MG63 (cell line): ENCODE measurements at places on chromosomes 3 and 15.

GRCh38 chr3:79651536-79652065 is 116.2 kb downstream of the ROBO1 start:
- DNase-seq: no peak

DNA sequence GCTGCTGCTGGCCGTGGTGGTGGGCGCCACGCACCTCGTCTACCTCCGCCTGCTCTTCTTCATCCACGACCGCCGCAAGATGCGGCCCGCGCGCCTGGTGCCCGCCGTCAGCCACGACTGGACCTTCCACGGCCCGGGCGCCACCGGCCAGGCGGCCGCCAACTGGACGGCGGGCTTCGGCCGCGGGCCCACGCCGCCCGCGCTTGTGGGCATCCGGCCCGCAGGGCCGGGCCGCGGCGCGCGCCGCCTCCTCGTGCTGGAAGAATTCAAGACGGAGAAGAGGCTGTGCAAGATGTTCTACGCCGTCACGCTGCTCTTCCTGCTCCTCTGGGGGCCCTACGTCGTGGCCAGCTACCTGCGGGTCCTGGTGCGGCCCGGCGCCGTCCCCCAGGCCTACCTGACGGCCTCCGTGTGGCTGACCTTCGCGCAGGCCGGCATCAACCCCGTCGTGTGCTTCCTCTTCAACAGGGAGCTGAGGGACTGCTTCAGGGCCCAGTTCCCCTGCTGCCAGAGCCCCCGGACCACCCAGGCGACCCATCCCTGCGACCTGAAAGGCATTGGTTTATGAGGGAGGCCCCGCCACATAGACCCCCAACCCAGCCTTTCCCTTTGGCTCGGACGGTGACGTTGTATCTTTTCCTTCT is 1.1 kb downstream of the GPR27 start:
- no peak for DNase-seq

GRCh38 chr3:128229106-128229857 is 76.0 kb downstream of the EEFSEC start:
- DNase-seq: no peak

DNA sequence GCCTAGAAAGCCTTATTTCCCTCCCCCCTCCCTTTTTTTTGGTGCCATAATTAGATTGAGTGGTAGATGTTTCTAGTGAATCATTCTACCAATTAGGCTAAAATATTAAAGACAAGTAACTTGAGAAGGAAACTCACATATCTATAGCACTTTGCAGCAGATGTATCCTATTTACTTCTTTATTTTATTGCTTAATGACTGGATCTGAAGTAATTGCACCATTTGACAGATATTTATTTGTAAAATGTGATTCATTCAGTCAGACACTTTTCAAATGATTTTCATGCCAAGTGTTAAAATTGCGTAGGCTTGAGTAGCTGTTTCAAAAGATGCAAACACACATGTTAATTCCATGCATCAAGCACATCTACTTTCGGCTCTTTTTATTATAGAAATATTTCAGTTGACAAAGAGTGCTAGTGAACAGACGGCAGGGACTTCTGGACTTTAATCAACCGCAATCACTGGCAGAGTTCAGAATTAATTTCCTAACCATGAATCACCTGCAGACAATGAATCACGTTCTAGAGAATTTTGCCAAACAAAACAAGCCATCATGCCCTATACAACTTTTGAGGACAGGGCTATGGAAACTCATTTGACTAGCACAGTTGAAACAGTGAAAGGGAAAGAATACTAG is 636.8 kb downstream of the MECOM start:
- DNase-seq: peak; percentile 64

GRCh38 chr3:65729555-65729954 is 309.2 kb downstream of the MAGI1 start:
- peak; percentile 5 for DNase-seq

DNA sequence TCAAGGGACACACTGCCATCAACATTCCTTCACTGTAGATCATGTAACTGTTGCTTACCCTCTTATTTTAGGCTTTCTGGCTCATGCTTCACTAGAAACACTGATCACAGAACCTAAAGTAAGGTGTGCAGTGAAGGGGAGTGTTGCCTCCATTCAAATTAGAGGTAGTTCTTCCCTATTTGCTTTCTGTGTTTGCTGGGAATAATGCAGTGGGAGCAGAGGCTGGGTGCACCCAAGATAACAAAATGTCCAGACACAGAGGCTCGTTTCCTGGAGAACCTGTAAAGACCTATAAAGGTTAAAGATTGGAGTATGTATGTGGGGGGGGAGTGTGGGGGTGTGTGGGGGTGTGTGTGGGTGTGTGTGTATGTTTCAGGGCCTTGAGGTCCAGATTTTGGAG is 2.1 kb upstream of the CLDN18 start:
- DNase-seq: no peak

- DNase-seq: no peak
These were observed 146.1 kb upstream of the TPM1 start for GRCh38 chr15:62896380-62896866.

GRCh38 chr15:66622591-66623022 is 56.8 kb upstream of the LCTL start:
- DNase-seq: peak; percentile 70

DNA sequence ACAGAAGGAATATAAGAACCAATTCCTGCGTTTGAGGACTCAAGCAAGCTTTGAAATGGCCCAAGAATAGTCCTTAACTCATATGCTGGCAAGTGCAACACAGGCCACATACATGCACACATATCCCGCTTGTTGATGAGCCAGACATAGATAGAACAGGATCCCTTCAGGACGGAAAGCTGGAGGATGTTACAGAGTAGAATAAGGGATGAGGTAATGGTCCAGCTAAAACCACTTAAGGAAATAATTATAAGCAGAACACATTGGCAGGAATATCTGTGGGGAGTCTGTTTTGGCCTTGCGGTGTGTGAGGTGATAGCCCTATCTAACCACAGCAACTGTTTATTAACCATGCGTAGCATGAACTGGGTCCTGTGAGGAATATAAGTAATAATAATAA is 25.0 kb downstream of the SCG3 start:
- no peak for DNase-seq

DNA sequence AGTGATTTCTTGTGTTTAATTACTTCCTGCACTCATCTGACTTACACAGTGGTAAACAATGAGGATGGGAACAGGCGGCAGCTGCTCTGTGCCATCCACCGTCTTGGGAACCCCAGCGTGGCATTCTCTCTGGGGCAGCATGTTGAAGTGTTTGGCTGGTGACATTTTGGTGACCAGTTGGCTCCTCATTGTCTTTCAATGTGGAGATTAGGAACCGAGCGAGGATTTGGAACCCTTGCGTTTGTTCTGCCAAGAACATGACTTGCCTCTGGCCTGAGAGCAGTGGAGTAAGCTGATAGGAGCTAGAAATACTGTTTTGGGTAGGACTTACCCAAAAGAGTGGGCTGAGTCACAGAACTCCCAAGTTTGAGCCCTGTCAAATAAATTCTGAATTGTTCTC is 88.8 kb downstream of the IGF1R start:
- no peak for DNase-seq

DNA sequence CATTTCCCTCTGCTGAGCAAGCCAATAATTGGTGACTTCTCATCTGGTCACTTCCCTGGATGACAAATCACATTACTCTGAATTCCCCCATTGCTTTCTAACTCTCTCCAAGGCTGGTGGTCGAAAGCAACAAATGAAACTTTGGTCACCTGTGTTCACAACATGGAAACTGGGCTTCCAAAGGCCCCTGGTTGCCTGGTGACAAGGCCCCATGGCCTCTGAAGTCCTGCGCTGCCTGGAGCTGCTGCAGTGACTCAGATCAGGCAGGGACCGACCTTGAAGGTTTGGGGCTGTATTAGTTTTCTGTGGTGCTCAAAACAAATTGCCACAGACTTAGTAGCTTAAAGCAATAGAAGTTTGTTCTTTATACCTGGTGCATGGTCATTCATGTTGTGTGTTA is 345.3 kb downstream of the WDR72 start:
- DNase-seq: no peak

- peak; percentile 70 for DNase-seq
These were observed 66.4 kb downstream of the PTPRG start for GRCh38 chr3:61627768-61628185.

GRCh38 chr15:90035095-90035839 is 34.1 kb downstream of the ZNF710 start:
- DNase-seq: no peak

DNA sequence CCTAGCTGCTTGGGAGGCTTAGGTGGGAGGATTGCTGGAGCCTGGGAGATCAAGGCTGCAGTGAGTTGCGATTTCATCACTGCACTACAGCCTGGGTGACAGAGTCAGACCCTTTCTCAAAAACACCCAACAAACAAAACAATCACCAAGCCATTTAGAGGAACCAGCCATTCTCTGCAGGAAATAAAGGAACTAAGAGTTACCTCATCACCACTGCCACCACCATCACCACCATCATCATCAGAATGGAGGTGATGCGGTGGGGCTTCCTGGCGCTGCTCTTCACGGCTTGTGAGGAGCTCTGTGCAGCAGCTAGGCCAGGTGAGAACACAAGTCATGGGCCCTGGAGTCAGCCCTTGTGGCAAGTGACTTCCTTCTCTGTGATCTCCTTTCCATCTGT is 37.7 kb upstream of the KLHL25 start:
- DNase-seq: no peak

GRCh38 chr3:179716226-179716625 is 63.4 kb downstream of the USP13 start:
- DNase-seq: no peak

GRCh38 chr15:48467801-48468200 is 136.6 kb downstream of the DUT start:
- DNase-seq: no peak

- DNase-seq: no peak
These were observed 9.2 kb upstream of the GRIP2 start for GRCh38 chr3:14549256-14549919.

DNA sequence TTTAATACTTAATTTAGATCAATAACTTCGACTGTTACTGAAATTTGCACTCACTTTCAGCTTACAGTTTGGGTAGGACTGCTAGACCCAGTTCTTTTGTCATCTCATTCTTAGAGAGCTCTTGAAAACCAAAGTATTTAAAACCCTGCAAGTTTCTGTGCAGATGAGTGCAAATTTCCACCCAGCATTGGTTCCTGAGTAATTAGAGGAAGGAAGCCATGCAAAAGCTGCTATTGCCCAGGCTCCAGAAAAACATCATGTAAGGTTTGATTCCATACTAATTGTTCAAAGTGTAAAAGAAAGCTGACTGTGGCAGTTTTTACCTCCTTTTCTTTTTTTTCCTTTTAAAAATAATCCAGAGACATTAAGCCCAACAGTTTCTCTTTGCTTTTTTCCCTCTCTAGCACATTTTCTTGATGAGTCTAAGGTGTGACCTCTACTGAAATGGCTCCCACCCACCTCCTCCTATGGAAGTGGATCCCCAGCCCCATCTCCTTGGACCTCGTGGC is 30.3 kb downstream of the ABHD2 start:
- DNase-seq: no peak

- peak; percentile 47 for DNase-seq
These were observed 753 bp downstream of the PLCH1 start for GRCh38 chr3:155744010-155744625.

GRCh38 chr3:128001576-128001975 is 50.7 kb upstream of the SEC61A1 start:
- DNase-seq: no peak

GRCh38 chr15:68814596-68814995 is 6.1 kb downstream of the ANP32A start:
- no peak for DNase-seq

DNA sequence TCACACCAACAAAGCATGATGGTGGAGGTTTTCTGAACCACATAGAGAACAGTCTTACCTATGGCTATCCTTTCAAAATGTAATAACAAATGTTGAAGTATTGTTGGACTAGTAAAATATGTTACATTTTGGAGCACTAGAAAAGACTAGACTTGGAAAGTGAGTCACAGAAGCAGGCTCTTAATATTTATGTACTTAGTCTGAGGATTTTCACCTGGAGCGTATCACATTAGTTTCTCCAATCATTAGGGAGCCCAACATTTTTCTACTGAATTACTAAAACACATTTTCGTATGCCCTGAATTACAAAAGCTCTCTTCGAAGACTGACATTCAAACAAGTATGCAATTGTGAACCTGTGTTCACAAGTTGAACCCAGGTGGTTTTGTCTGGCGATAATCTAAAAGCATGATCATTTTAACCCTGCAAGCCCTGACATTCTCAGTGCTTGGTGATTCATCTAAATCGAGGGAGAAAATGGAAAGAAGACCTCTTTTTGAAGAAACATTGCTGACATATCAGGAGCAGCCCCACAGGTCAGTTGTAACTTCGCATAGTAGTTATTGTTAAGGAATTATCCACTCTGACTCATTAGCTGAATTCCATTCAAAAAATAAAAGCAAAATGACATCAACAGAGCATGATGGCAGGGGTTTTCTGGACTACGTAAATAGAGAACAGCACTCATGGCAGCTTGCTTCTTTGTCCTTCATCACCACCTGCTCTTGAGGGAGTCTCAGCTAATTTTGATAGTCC is 679.8 kb upstream of the NECTIN3 start:
- DNase-seq: no peak
